ENCODE measurements at places on chromosomes 11 and 22.

DNA sequence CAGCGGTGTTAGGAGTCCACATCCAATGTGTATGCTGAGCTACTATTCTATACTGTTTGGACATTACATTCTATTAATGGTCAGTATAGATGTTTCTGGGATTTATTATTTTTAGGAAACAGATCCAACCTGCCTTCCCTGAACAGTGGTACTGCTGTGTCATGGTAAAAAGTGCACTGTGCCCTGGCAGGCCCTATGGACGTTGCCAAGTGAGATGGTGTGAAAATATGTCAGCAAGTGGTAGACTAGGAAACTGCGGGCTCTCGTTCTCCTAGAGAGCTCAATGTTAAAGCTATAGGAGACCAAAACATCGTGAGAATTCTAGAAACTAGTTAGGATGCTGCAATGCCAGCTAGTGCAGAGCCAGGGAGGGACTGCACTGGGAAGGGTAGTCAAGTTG, 26.0 kb upstream of the CYP2D6 start:
- DNase-seq: no peak

DNA sequence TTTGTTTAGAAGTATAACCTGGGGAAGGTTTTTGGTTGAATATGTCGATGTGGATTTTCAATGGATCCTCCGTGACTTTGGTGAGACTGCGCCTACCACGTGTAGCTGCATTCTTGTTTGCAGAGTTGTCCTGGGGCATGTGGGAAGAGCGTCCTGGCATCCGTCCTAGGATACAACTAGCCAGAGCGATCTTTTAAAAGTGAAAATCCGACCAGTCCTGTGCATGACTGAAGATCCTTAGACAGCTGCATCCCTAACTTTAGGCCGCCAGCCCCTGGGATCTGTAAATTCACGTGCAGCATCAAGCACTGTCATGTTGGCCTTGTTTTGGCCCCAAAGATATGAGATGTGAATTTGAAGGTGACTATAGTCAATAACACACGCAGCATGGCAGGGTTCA, 22.4 kb upstream of the THY1 start:
- no peak for DNase-seq

GRCh38 chr11:104198576-104198975, 34.6 kb upstream of the PDGFD start:
- no peak for DNase-seq

GRCh38 chr11:100555931-100556330, 131.2 kb upstream of the ARHGAP42 start:
- DNase-seq: no peak

GRCh38 chr11:118659314-118659952, 20.0 kb downstream of the TREH start:
- peak; percentile 83 for DNase-seq

- DNase-seq: no peak
Observed at GRCh38 chr11:12417691-12418611, 40.6 kb downstream of the PARVA start.

DNA sequence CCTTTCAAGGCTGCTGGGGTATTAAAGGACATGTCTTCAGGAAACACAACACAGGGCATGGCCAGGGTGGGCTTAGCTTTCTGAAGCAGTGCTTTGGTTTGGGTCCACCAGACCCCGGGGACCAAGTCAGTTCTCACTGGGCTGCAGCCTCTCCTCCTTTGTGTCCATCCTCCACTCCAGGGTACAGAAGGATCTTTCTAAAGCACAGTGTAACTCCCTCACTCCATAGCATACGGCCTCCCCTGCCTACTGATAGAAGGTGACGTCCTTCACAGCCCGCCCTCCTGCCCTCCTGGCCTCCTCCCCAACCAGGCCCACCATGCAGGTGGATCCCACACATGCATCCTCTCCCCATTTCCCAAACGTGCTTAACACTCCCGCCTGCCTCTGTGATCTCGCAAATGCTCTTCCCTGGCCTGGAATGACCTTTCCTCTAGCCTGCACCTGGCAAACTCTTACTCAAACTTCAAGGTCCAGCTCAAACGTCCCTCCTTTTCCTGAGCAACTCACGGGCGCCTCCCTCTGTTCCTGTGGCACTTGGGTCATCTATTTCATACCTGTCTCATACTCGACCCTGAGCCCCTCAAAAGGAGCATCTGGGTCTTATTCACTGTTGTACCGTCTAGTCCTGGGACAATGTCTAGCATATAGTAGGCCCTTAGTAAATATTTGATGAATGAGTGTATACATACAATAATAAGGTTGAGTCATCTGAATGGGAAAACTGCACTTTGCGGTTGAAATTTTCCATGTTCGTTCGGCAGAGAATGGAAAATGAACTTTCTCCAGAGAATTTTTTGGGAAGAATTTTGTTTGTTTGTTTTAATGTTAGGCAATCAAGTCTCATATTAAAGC, 187.7 kb downstream of the EFCAB6 start:
- no peak for DNase-seq

DNA sequence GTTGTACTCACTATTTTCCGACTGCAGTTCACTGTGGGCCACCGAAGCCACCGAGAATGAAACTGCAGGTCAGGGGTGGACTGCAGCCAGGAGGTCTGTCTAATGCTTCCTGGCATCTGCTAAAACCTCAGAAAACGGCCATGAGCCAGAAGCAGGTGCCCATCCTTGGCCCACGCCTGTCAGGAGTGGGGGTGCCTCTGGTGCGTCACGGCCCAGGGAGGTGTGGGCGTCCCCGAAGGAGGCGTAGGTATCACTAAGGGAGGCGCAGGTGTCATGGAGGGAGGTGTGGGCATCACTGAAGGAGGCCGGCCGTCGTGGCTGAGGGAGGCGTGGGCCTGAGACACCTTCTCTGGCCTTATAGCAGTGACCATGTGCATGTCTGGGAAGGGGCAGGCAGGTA, 456.2 kb downstream of the TBC1D22A start:
- DNase-seq: no peak

- DNase-seq: no peak
Observed at GRCh38 chr22:28736301-28737155, 5.1 kb downstream of the CHEK2 start.

GRCh38 chr11:76228071-76228874, 22.0 kb upstream of the WNT11 start:
- no peak for DNase-seq

All from putamen (tissue), 1 donor.